ENCODE measurements at places on chromosomes 4 and X. TPM values are rescaled to one million over a fixed set of nuclear protein-coding genes. Genes with fewer than 3 reads are reported as not detected.

The GPC3 gene
- 1.3 TPM for total RNA-seq

The HTN1 gene
- total RNA-seq: not detected

The C1QTNF7 gene
- under 0.01 TPM for total RNA-seq

The PPP2R2C gene
- 60.7 TPM for total RNA-seq
